AG20443 (cell line): ENCODE measurements at places on chromosomes 5 and 9.
A peak's percentile ranks its signal among the peaks of the same experiment; 100 is the strongest.

DNA sequence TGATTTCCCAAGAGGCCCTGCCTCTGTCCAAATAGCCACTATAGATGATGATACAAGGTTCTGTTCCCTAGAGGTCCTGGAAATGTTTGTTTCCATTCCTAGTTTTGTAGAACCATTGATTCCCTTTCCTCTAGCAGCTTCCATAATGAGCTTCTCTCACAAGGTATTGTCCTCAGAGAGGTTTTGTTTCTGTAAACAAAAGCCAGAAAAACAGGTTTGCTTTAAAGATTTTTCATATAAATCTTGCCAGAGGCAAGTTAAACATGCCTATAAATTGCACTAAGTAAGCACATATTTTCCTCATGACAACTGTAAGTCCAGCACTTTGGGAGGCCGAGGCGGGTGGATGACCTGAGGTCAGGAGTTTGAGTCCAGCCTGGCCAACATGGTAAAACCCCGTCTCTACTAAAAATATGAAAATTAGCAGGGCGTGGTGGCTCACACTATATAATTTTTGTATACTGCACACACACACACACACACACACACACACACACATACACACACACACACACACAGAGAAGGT, 1787.7 kb downstream of the EFNA5 start:
- DNase-seq = no peak

DNA sequence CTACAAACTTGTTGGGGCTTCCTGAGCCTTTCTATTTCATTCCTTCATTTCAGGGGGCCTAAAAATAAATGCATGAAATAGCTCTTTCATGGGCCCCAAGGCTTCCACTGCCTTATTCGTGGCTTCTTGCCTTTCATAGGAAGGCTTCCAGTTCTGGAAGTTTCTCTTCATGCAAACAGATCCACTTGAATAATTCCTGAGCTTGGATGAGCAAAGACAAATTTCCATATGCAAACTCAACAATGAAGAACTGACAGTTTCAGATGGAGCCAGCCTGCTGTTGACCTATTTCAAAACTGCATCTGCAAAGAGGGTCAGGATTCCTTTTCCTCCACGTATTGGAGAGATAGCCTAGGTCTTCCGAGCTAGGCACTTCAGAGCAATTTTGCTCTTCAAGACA, 142.1 kb downstream of the MLLT3 start:
- no peak for DNase-seq

DNA sequence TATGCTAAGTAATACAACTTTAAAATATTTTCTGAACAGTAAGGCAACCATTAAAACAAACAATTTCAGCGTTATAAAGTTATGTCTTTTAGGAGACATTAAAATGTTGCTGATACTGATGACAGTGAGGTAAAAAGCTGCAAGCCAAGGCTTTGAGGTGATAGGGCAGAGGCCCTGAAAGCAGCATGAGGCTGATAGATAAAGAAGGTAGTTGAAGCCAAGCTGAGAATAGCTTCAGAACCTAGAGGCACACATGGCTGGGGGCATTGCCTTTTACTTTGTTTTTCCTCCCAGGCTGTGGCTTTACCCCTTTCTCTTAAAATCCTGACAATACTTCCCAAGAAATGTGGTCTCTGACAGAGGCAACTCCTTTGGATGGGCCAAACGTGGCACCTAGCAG, 149.0 kb upstream of the WWC1 start:
- no peak for DNase-seq

- DNase-seq = no peak
These were observed 57.0 kb downstream of the FOCAD start for GRCh38 chr9:20740929-20741582.

DNA sequence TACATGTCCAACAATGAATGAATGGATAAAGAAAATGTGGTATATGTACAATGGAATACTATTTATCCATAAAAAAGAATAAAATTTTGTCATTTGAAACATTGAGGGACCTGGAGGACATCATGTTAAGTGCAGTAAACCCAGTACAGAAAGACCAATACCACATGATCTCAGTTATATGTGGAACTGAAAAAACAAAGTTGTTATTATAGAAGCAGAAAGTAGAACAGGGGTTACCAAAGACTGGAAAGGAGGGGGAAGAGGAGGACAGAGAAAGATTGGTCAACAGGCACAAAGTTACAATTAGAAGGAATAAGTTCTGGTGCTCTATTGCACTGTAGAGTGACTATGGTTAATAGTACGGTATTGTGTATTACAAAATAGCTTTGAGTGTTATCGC, 233.8 kb downstream of the SEMA6A start:
- DNase-seq = no peak

DNA sequence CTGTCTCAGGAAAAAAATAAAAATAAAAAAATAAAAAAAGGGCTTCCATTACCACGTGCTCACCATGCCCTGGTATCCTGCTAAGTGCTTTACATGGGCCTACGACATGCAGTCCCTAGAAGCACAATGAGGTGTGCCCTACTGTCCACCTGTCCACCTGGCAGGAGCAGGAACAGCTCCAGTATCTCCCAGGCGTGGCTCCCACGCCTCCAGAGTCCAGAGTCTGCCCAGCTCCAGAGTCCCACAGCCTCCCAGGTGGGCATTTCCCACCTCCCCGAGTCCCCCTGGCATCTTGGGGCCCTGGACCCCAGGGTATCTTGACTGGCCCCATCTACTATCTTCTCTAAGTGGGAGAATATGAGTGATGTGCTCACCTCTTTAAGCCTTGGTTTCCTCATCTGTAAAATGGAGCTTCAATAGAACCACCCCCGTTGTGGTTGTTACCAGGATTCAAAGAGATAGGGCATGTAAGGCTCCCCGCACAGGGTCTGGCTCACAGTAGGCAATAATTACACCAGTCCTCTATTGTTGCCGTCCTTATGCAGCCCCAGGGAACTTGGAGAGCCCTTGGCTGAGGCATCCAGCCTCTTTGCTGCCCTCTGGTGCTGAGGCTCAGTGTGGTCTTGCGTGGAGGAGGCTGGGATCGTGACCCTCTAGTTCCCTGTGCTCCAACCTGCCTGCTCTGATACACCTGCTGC, 8.9 kb downstream of the CXCL14 start:
- peak; percentile 69 for DNase-seq

DNA sequence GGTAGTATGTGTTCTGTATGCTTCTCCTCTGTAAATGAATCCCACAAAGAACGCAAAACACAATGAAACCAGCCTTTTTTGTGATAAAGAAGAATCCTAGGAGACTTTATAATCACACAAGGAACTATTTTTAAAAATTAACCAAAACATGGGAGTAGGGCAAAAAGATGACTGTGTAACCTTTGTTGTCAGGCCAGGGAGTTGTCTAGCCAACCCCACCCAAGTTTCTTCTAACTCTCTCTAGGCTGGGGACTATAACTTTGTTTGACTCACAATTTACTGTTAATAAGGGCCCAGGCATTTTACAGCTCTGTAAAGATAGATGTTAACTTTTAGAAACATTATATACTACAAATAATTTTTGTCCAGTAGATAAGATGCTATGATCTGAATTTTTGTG, 176.1 kb downstream of the ADAMTS12 start:
- no peak for DNase-seq
